ENCODE measurements at places on chromosomes 5 and 9.
A peak's percentile ranks its signal among the peaks of the same experiment; 100 is the strongest.

DNA sequence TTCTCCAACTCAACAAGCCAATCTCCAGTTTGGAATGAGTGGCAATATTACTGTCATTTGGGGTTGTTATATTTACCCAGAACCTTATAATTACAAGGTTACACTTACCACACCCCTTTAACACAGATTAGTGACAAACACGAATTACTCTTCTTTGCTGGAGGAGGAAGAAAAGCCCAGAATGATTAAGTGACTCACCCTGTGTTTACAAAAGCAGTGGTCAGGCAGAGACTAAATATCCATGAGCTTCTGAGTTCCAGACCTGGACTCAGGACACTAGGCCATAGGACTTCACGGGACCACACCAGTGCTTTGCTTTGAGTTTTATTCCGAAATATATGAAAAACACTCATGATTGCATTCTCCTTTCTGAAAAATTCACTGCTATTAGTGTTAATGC lies 370.8 kb downstream of the TLE1 start:
- DNase-seq: no peak

- no peak for DNase-seq
Observed at GRCh38 chr5:11946317-11946716, 42.1 kb upstream of the CTNND2 start.

GRCh38 chr5:34716986-34717385 lies 60.9 kb downstream of the RAI14 start:
- no peak for DNase-seq

- no peak for DNase-seq
Observed at GRCh38 chr9:127382541-127382940, 14.4 kb upstream of the SLC2A8 start.

DNA sequence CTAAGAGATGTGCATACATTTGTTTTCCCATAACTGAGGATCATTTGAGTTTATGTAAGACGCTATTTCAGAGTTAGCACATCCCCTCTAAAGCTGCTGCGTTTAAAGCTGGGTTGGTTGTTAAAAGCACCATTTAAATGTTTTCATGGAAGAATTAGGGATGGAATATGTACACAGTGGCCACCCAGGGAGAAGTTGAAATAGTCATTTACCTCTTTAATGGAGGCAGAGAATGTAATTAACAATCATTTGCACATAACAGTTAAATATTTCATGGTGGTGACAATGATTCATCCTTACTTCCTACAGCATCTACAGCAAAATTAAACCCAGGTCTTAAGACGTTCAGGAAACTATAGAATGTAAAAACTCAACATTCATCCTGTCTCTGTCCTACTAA lies 100.3 kb downstream of the KIF4B start:
- no peak for DNase-seq

DNA sequence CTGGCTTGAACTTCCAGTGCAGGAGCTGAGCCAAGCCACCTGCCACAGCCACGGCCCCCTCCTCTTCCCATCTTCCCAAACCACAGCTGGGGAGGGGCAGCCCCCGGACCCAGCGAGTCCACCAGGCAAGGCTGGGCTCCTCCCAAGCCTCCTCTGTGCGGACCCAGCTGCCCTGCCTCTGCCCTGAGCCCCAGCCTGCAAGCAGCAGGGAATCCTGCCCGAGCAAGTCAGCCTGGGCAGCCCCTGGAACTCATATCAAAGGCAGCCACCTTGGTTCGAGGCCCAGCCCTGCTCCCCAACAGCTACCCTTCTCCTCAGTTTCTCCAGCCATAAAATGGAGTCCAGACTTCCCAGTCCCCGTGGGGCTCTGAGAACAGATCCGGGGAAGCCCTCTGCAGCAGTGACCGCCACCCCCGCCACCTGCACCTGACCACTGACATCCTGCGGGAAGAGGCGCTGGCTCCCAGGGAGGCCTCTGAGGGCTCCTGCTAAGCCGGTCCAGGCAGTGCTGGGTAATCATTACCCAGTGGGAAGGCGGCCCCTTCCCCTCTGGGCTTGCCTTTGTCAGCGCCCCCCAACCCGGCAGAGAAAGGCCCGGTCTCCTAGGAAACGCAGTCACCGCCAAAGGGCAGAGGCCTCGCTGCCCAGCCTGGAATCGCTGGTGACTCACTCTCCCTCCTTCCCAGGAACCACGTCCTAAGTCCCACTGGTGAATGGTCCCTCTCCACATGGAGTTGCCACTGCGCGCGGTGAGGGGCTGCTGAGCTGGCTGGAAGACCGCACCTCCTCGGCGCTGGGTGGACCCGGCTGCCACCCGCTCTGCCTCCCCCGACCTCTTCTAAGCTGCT lies 1.5 kb downstream of the VAV2 start:
- no peak for DNase-seq

DNA sequence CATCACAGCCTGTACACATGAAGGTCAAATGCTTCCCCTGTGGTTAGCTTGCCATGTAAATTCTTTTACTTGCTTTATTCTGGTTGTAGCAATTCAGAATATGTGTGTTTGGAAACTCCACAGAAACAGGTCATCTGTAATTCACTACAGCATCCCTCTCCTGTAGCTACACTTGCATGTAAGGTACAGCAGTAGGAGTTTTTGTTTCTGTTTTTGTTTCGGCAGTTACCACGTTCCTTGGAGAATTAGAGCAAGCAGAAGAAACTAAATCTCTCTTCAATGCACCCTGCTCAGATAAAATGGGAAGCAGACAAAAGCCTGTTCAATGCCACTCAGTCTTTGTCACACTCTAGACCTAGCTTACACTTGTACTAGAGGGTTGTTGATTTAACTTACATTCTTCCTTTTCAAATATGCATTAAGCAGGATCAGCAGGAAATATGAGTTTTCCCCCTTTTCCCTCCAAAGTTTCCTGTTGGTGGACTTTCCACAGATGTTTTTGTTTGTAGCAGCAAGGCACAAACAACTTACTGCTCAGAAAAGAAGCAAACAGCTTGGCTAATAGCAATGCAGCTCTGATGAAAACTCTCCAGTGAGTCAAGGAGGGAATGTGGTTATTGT lies 80.9 kb downstream of the YIPF5 start:
- peak; percentile 3 for DNase-seq

DNA sequence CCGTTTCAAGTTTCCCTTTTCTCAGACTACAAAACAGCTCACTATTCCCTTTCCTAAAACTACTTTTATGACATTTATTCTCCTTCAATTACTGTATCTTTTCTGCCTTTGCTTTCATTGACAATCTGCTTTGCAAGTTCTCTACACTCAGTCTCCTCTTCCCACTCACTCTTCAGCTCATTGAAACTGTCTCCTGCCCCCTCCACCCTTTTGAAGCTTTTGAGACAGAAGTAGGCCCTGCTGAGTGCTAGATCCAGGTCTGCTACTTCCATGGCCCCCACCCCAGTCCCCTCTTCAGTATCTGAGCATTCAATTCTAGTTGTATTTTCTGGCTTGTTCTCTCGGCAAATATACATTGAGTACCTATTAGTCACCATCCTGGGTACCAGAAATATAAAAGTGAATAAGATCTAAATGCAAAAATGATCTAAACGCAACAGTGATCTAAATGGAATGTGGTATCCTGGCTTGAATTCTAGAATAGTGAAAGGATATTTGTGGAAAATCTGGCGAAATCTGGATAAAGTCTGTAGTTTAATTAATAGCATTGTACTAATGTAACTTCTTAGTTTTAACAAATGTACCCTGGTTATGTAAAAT lies 58.4 kb downstream of the OR2K2 start:
- no peak for DNase-seq

GRCh38 chr5:54868511-54869483 lies 116.6 kb downstream of the ESM1 start:
- no peak for DNase-seq

- no peak for DNase-seq
Observed at GRCh38 chr9:134496413-134497282, 145.0 kb upstream of the COL5A1 start.

GRCh38 chr5:79499640-79500273 lies 14.2 kb downstream of the HOMER1 start:
- no peak for DNase-seq

- DNase-seq: no peak
Observed at GRCh38 chr5:142246258-142246657, 78.6 kb downstream of the SPRY4 start.

GRCh38 chr9:77015327-77016048 lies 4.0 kb upstream of the FOXB2 start:
- DNase-seq: no peak

- no peak for DNase-seq
Observed at GRCh38 chr5:39080597-39081204, 6.5 kb upstream of the RICTOR start.
